H9 (cell line): ENCODE measurements at places on chromosomes 13 and 19.

- H3K36me3 ChIP-seq, result no peaks in the 10 kb centered on the region; the same call in 2 of the 3 replicates
- no peak overlapping the region for H3K27ac ChIP-seq
- no peak for DNase-seq
- no peaks in the 10 kb centered on the region; the same call in 1 of the 2 replicates for H3K4me1 ChIP-seq
- no peaks in the 10 kb centered on the region for H3K27me3 ChIP-seq
These were observed 3.5 kb downstream of the AKT2 start for GRCh38 chr19:40281381-40282208.

DNA sequence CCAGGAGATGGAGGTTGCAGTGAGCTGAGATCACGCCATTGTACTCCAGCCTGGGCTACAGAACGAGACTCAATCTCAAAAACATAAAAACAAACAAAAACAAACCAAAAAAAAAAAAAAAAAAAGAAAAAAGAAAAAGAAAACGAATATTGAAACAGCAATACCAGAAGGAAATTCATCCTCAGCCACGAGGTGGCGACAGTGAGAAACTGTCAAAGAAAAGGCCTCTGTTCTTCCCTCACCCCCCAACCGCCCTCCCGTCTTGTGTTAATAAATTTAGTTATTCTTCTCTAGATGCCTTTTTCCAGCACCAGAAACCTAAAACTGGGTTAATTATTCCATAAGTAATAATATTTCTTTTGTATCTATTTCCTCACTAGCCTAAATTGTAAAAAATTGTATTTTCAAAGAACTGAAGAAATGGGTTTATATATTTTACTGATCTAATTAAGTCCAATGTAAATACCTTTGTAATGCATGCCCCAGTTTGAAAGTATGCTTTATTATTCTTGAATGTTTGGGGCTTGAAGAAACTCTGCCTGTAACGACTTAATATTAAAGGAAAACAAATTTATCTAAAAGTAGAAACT lies 38.6 kb downstream of the LIG4 start:
- H3K4me1 ChIP-seq, result no peaks in the 10 kb centered on the region
- no peak overlapping the region for H3K4me3 ChIP-seq
- H3K27ac ChIP-seq, result no peak overlapping the region
- DNase-seq, result no peak
- no peaks in the 10 kb centered on the region; the same call in 2 of the 3 replicates for H3K36me3 ChIP-seq

DNA sequence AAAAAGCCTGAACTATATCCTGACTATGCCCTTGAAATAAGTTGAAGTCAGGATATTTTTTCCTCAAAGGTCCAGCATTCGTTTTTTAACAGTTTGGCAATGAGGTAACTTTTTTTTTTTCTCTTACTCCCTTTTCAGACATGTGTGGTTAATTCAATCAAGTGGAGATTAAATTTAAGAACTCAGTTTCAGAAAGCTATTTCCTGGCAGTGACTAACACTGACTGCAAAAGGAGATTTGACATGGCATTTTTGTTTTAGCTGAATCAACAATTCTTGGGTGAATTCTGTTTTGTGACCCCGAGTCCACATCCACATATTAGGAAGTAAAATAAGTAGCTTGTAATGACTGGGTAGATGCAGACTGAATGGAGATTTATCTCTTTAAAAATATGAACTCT lies 716.4 kb downstream of the PCDH9 start:
- H3K27ac ChIP-seq, result no peak overlapping the region
- no peaks in the 10 kb centered on the region for H3K4me1 ChIP-seq
- DNase-seq, result no peak
- no peak overlapping the region for H3K4me3 ChIP-seq

DNA sequence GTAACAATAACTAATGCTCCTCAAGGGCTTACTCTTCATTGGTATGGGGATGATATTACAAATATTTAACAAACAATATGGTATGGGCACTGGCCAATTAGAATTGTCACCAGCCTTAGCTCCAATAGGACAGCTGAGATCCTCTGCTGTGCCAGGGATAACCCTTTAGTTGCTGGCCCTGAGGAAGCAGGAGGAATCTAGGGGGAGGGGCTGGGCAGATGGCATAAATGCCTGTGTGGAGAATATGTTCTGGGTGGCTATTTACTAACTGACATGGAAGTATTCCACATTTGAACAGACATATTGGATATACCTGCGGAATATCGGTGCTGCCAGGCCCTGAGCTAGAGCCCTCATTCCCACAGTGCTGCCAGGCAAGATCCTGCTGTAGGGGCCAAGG lies 16.6 kb upstream of the LRCH1 start:
- H3K27me3 ChIP-seq, result no peaks in the 10 kb centered on the region
- H3K36me3 ChIP-seq, result no peaks in the 10 kb centered on the region
- no peak overlapping the region for H3K27ac ChIP-seq
- no peak overlapping the region for H3K4me3 ChIP-seq
- no peaks in the 10 kb centered on the region for H3K4me1 ChIP-seq

- H3K27ac ChIP-seq, result no peak within 1 kb of the TSS
- H3K4me1 ChIP-seq, result no peaks in the 10 kb centered on the region
- H3K27me3 ChIP-seq, result peaks cover 6% of the 10 kb centered on the region
- peaks cover 8% of the 10 kb centered on the region; the same call in 1 of the 3 replicates for H3K36me3 ChIP-seq
- peak within 1 kb of the TSS; percentile 85 for H3K4me3 ChIP-seq
These were observed at the start of gene PTPRS for GRCh38 chr19:5340637-5341447. Gene PTPRS (minus strand): TSS chr19:5340812. CDS start chr19:5286140, 54,672 bp downstream.

DNA sequence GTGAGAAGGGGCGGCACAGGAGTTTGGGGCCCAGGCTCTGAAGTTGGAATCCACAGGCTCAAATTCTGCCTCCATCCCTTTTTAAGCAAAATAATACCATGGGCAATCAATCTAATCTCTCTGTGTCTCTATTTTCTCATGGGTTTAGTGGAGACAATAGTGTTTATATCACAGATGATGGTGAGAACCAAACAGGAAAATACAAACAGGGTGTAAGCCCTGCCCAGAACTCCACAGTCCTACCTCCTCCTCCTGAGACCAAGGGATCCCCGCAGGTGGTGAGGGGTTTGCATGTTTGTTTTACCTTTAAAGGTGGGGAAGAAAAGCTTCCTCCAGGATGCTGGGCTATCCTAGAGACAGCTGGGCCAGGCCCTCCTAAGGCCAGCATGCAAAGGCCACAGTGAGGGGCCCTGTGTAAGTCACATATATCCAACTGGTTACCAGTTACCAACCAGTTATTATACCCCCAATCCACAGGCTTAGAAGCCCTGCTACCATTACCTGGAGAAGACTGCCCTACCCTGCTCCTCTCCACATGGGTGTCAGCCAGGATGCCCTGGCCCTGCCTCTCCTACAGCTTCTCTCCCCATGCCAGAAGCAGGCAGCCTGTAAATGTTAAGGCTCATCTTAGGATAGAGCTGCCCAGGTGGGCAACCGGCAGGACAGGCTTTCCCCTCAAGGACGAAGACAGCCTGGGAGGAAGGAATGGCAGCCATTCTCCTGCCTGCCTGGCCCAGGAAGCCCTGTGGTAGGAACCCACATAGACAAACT lies 658.4 kb downstream of the UQCRFS1 start:
- no peak overlapping the region for H3K4me3 ChIP-seq
- no peaks in the 10 kb centered on the region for H3K4me1 ChIP-seq
- H3K27ac ChIP-seq, result no peak overlapping the region
- DNase-seq, result peak; percentile 15
- H3K36me3 ChIP-seq, result no peaks in the 10 kb centered on the region

DNA sequence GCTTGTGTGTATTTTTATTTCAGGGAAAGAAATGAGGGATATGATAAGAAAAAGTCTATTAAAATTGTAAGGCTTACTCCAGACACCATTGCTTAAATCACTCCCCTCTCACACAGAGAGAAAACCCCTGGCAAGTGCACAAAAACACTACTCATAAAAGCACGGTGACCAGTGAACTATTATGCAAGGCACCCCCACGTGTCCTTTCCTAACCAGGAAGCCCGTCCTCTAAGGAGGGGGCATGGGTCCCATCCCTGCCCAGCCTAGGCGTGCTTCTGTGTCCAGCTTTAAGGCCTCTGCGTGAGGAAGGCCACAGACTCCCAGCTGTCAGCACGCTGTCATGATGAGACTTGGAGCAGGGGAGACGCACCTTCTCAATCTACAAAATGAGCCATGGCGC lies 83.5 kb downstream of the SLC7A1 start:
- DNase-seq, result no peak
- no peaks in the 10 kb centered on the region for H3K27me3 ChIP-seq
- H3K27ac ChIP-seq, result no peak overlapping the region
- H3K4me1 ChIP-seq, result no peaks in the 10 kb centered on the region
- peaks cover 65% of the 10 kb centered on the region for H3K36me3 ChIP-seq
- H3K4me3 ChIP-seq, result no peak overlapping the region; the same call in 2 of the 3 replicates

DNA sequence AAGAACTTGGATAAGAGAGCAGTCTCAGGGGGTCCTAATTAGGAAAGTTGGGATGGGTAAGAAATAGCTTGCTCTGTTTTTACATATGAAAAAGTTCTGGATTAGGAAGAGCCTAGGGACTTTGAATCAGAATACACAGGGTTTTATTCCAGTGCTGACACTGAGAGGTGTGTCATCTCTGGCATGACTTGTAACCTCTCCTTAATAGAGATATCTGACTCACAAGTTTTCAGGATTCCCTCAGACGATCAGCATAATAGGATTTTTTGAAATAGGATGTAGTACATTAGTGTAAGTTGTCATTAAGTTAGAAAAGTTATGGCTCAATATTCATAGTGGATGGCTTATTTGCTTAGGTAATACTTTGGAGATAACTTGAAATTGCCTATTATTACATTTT lies 555.2 kb upstream of the MIR17HG start:
- H3K4me3 ChIP-seq, result no peak overlapping the region
- H3K4me1 ChIP-seq, result no peaks in the 10 kb centered on the region
- no peaks in the 10 kb centered on the region for H3K36me3 ChIP-seq
- no peak for DNase-seq
- no peaks in the 10 kb centered on the region for H3K27me3 ChIP-seq
- H3K27ac ChIP-seq, result no peak overlapping the region

DNA sequence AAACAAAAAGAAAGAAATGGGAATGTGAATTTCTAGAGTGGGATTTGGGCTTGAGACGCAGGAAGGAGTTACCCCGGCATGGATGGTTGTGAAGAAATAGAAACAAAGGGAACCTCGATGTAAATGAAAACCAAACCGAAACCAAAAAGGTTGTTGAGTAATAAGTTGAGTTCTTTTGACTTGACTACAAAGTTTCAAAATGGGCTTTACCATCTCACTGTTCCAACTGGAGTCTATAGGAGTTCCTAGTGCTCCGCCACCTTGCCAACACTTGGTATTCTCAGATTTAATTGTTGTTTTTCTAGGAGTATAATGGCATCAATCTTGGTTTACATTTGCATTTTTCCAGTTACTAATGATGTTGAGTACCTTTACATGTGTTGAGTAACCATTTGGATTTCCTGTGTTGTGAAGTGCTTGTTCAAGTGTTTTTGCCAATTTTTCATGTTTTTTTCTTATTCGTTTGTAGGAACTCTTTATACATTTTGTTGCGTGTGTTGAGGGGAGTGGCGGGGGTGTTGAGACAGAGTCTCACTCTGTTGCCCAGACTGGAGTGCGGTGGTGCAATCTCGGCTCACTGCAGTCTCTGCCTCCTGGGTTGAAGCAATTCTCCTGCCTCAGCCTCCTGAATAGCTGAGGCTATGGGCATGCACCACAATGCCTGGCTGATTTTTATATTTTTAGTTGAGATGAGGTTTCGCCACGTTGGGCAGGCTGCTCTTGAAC lies 9.2 kb downstream of the UBE2S start:
- H3K27me3 ChIP-seq, result no peaks in the 10 kb centered on the region
- DNase-seq, result no peak
- peaks cover 25% of the 10 kb centered on the region for H3K36me3 ChIP-seq
- no peak overlapping the region for H3K4me3 ChIP-seq

- H3K4me1 ChIP-seq, result no peaks in the 10 kb centered on the region
- DNase-seq, result no peak
- H3K36me3 ChIP-seq, result peaks cover 17% of the 10 kb centered on the region
These were observed 7.1 kb downstream of the RAB11B start for GRCh38 chr19:8397271-8397670.

GRCh38 chr19:39246951-39247669 lies 1.5 kb downstream of the IFNL4 start:
- H3K27ac ChIP-seq, result no peak overlapping the region
- DNase-seq, result peak; percentile 86
- H3K4me3 ChIP-seq, result peak overlapping the region; percentile 34

- H3K4me3 ChIP-seq, result no peak overlapping the region
- H3K4me1 ChIP-seq, result no peaks in the 10 kb centered on the region
- no peaks in the 10 kb centered on the region for H3K27me3 ChIP-seq
- no peak for DNase-seq
These were observed 95.7 kb downstream of the TUBA3C start for GRCh38 chr13:19085876-19086275.

DNA sequence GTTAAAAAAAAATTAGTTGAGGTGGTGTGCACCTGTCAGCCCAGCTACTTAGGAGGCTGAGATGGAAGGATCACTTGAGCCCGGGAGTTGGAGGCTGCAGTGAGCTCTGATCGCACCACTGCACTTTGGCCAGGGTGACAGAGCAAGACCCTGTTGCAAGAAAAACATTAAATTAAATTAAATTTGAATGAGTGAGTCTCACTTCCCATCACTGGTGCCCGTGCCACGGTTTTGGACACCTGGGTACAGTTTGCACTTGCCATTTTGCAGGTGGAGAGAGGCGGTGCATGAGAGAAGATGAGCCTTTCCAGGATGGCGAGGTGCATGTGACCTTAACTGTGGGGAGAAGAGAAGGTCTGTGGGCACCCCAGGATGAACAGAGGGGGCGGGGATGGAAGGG lies 60.3 kb upstream of the ZNF536 start:
- DNase-seq, result no peak
- H3K27me3 ChIP-seq, result no peaks in the 10 kb centered on the region
- H3K4me3 ChIP-seq, result no peak overlapping the region
- no peaks in the 10 kb centered on the region for H3K36me3 ChIP-seq

DNA sequence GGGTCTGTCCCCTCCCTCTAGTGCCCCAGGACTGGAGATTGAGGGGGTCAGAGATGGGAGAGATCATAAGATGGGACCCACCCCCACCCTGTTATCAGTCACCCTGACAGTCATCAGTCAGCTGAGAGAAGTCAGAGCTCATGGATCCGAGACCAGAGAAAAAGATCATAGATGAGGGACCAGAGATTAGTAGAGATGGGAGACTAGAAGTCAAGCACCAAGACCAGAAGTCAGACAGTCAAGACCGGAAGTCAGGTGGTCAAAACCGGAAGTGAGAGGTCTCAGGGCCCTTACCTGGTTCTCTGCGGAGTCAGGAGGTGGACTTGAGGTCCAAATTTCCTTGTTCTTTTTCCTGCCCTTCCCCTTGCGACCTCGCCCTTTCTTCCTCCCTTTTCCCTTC lies 7.0 kb downstream of the COL5A3 start:
- no peaks in the 10 kb centered on the region for H3K36me3 ChIP-seq
- no peaks in the 10 kb centered on the region for H3K27me3 ChIP-seq
- no peak overlapping the region for H3K27ac ChIP-seq

DNA sequence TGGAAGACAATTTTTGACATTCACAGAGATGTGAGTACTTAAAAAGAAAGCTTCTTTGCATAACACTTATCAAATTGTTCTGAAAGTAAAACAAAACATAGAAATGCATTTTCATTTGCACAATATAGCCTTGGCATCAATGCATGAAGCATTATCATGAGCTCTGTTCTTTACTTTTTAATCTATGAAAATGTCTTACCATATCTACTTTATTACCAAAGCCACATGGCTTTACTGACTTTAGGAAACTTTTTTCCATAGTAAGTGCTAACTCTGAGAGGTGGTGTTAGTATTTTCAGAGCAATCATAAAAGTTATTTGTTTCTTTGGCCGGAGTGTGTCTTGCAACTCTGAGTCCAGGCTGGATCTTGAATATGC lies 10.5 kb downstream of the TNFRSF19 start:
- H3K4me3 ChIP-seq, result no peak overlapping the region
- no peak overlapping the region for H3K27ac ChIP-seq
- H3K36me3 ChIP-seq, result no peaks in the 10 kb centered on the region
- DNase-seq, result no peak
- H3K4me1 ChIP-seq, result no peaks in the 10 kb centered on the region
- H3K27me3 ChIP-seq, result peaks cover 12% of the 10 kb centered on the region; the same call in 1 of the 2 replicates

GRCh38 chr19:658916-659839 lies 3.8 kb downstream of the RNF126 start:
- no peak for DNase-seq
- no peaks in the 10 kb centered on the region; the same call in 1 of the 2 replicates for H3K4me1 ChIP-seq
- no peaks in the 10 kb centered on the region for H3K27me3 ChIP-seq
- peaks cover 3% of the 10 kb centered on the region; the same call in 2 of the 3 replicates for H3K36me3 ChIP-seq
